ENCODE measurements at places on chromosomes 7 and 10. TPM values are rescaled to one million over a fixed set of nuclear protein-coding genes. Genes with fewer than 3 reads are reported as not detected.
A peak's percentile ranks its signal among the peaks of the same experiment; 100 is the strongest.

The ANXA8 gene
- 135 TPM for total RNA-seq

GRCh38 chr7:146115548-146115850 is 1.1 kb upstream of the CNTNAP2 start:
- no peaks in the 10 kb centered on the region for H3K36me3 ChIP-seq
- no peaks in the 10 kb centered on the region for H3K27me3 ChIP-seq
- DNase-seq = no peak
- H3K27ac ChIP-seq = no peak overlapping the region

The TMEM236 gene
- total RNA-seq = not detected

DNA sequence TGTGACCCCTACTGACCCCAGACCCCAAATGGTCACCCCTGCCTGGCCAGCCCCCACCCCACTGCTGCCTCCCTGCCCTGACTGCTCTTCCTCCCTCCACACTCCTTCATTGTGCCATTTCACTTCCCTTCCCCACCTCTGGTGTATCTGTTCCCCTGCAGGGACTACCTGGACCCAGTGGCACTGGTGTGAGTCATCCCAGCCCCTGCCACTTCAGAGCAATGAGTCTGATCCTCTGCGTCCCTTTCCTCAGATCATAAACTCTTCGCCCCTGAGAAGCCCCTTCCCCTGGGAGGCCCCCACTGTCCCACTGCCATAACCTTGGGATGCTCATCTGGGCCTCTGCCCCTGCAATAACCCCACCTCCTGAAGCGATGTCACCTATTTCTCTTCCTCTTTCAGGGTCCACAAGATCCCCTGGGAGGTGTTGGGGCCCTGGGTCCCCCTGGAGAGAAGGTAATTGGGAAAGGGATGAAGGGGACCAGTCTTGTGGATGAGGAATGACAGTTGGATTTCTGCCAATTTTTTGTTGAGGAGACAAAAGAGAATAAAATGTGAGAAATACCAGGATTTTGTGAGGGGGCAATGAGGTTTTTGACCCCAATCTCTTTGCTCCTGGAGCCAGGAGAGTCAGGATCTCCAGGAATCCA is 19.1 kb upstream of the VOPP1 start:
- no peak for DNase-seq
- no peak overlapping the region for H3K27ac ChIP-seq
- no peak overlapping the region for H3K4me3 ChIP-seq
- H3K27me3 ChIP-seq = no peaks in the 10 kb centered on the region

The MAGI2 gene
- total RNA-seq = 6.9 TPM

The TNS3 gene
- 36.8 TPM for total RNA-seq

The PDGFA gene
- total RNA-seq = 31.2 TPM

DNA sequence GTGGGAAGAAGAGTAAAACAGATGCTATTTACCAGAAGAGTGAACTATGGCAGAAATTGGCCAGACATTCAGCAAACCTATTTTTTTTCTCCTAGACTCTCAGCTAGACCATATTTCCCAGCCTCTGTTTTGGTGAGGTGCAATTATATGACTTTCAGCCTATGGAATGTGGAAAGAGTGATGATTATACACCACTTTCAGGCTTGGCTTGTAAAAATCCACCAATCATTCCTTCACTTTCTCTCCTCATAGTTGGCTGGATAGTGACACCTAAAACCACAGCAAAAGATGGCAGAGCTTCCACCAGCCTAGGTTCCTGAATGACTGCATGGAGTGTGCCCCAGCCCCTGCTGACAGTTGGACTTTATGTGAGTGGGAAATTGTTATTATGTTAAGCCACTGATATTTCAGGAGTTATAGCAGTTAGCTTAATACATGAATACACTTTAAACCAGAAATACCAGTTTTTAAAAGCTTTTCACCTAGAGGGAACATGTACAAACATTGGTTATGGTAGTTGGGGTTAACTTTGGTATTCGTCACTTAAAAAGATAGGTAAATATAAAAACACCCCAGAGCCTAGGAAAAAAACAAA is 19.1 kb upstream of the TNKS2 start:
- no peak overlapping the region for H3K27ac ChIP-seq
- no peak for DNase-seq
- no peaks in the 10 kb centered on the region for H3K36me3 ChIP-seq

DNA sequence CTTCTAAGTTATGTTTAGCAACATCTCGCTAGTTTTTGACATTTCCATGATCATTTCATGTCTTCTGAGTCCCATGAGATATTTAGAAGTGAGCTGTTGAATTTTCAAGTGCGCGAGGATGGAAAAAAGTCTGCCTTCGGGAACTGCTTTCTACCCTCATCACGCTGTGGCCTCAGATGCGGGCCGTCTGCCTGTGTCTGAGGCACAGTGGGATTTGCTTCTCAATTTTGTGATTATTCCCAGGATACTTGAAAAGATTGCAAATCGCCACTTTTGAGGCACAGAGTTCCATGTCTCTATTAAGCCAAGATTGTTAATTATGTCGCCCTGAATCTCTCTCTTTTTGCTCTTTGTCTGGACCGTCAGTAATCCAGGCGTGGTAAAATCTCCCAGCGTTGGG is 30.8 kb upstream of the NKX6-2 start:
- no peak for DNase-seq
- no peaks in the 10 kb centered on the region for H3K36me3 ChIP-seq
- no peak overlapping the region for H3K27ac ChIP-seq
- no peaks in the 10 kb centered on the region for H3K27me3 ChIP-seq

GRCh38 chr10:79103129-79103528 is 34.4 kb downstream of the ZMIZ1 start:
- H3K36me3 ChIP-seq = no peaks in the 10 kb centered on the region
- no peak overlapping the region for H3K4me3 ChIP-seq
- no peak for DNase-seq
- H3K27ac ChIP-seq = peak overlapping the region; percentile 94

The NKX2-3 gene
- total RNA-seq = not detected

The LIPN gene
- total RNA-seq = not detected
